ENCODE measurements at places on chromosomes 1 and 21.

GRCh38 chr1:58568271-58568860, 8.7 kb downstream of the TACSTD2 start:
- no peak for DNase-seq

DNA sequence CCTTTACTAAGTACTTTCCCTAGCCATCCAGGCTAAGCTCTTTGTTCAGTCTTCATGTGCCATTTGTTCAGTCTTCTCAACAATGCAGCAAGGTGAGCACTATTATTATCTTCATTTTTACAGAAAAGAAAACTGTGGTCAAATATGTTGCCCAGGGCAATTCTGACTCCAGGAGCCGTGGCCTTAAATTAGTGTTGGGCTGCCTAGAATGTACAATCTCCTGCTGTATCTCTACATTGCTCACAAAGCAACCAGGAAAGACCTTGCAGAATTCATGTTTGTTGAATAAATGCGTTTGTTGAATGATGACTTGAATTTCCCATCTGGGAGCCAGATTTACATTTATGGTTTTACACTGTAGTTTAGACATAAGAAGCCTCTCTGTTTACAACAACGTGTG, 14.2 kb downstream of the CD101 start:
- no peak for DNase-seq

DNA sequence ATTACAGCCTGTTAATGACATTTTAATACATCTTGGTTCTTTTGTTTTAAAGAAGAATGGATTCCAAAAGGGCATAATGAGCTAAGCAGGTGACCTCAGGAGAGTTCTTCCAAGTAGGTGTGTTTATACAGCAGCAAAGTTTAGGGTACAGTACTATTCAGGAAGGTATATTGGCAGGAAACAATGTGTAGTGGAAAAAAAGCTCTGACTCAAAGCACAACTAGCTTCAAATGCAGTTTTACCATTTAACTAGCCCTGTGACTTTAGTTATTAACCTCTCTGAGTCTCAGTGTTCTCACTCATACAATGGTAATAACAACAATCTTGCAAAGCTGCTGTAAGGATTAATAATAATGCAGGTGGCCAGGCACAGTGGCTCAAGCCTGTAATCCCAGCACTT, 29.9 kb downstream of the FAF1 start:
- no peak for DNase-seq

- no peak for DNase-seq
Measured at GRCh38 chr1:172255223-172255560, 165.3 kb upstream of the C1orf105 start.

- no peak for DNase-seq
Measured at GRCh38 chr1:179164494-179164893, 65.0 kb downstream of the ABL2 start.

GRCh38 chr1:71464016-71464415, 383.2 kb upstream of the ZRANB2 start:
- DNase-seq, result no peak
